ENCODE measurements at places on chromosomes 4 and X.

DNA sequence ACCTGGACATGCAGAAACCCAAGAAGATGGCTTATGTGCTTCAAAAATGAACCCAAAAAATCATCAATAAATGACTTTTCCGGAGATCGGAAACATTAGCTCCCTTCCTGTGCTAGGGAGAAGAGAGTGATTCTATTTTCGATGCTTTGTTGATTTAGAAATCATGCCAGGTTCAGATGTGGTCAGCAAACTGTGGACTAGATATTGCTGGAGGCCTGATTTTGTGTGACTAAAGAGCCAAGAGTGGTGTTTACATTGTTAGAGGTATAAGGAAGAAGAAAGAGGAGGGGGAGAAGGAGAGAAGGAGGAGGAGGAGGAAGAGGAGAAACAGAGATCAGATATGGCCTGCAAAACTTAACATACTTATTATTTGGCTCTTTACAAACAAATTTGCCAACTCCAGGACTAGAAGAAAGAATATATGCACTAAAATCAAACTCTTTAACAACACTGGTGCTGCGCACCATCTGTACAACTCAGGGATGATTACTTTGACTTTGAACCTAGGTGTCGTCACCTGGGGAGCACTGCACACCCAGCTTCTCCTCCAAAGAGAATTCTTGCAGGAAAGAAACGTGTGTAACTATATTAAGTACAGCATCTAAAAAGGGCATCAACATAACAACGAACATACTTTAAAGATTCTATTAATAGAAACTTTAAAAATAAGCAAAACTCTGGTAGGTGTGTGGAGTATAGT is 664.9 kb upstream of the LCORL start:
- no peak for DNase-seq

GRCh38 chr4:104519588-104519987 is 24.9 kb upstream of the CXXC4 start:
- DNase-seq: no peak

- no peak for DNase-seq
Observed at GRCh38 chrX:46617906-46618305, 44.3 kb downstream of the CHST7 start.

DNA sequence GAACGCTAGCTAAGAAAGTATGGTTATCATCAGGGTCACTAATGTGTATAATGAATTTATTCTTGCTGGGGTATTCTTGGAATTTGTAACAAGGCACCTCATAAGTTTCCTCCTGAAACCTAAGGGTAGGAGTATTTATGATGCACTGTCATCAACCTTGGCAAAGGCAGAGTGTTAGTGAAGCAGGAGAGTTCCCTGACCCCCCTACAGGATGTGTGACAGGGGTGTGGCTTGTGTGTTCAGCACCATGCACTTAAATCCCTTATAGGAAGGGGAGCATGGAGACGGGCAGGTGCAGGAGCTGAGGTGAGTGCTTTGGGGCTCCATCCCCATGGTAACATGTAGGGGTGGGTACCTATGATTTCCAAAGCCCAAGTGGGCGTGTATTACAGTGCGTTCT is 237.7 kb downstream of the GALNTL6 start:
- no peak for DNase-seq

DNA sequence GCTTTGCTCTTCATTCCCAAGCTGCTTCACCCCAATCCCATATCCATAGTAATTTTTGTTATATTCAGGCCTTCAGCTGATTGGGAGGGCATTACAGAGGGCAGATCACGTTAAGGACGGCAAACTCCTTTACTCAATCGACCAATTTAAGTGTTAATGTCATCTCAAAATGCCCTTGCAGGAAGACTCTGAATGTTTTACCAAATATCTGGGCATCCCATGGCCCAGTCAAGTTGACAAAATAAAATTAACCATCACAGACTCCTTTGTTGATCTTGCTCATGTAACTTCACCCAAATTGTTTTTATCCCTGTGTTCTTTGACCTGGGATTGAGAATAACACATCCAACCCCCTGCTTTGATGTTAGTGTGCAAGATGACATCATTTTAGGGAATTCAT is 1018.3 kb upstream of the LCORL start:
- no peak for DNase-seq

- peak; percentile 27 for DNase-seq
Observed at GRCh38 chr4:56434599-56435139, 746 bp downstream of the PPAT start.

DNA sequence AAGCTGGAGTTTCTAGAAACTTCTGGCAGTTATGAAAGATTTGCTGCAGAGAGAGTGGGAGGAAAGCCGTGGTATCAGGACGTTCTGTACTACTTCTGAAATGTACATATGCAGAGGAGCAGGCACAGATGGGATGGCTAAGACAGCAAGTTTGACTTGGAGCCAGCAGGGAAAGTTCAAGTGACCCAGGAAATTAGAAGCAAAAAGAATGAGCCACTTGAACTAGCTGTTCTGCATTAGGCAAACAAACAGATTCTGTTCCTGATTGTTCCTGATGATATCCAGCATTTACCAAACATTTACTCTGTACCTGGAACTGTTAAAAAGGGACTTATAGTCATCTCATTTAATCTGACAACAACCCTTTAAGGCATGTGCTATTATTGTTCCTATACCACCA is 41.4 kb upstream of the CXCL13 start:
- no peak for DNase-seq

DNA sequence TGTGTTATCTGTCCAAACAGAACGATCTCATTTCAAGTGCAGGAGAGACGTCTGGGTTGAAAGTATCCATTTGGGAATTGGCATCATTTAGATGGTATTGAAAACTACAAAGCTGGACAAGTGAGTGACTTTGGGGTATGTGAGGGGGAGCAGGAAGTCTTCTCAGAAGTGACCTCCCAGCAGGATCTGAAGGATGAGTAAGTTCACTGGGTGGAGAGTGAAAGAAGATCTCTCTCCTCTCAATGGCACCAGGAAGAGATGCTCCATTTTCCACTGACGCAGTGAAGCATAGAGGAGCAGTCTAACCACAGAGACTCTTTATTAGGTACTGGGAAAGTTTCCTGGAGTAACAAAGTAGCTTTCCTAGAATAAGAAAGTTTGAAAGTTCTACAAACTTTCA is 161.0 kb downstream of the CPE start:
- no peak for DNase-seq
